ENCODE measurements at places on chromosomes 16 and 17.

- H3K4me3 ChIP-seq, result no peak overlapping the region
- peaks cover 26% of the 10 kb centered on the region for H3K36me3 ChIP-seq
- no peaks in the 10 kb centered on the region for H3K27me3 ChIP-seq
- DNase-seq, result no peak
- H3K4me1 ChIP-seq, result peaks cover 10% of the 10 kb centered on the region
These were observed 29.4 kb downstream of the C16orf87 start for GRCh38 chr16:46801428-46802049.

GRCh38 chr16:52874042-52874441, 178.7 kb downstream of the CHD9NB start:
- no peak for DNase-seq
- H3K27ac ChIP-seq, result no peak overlapping the region
- H3K4me1 ChIP-seq, result no peaks in the 10 kb centered on the region
- H3K36me3 ChIP-seq, result no peaks in the 10 kb centered on the region

DNA sequence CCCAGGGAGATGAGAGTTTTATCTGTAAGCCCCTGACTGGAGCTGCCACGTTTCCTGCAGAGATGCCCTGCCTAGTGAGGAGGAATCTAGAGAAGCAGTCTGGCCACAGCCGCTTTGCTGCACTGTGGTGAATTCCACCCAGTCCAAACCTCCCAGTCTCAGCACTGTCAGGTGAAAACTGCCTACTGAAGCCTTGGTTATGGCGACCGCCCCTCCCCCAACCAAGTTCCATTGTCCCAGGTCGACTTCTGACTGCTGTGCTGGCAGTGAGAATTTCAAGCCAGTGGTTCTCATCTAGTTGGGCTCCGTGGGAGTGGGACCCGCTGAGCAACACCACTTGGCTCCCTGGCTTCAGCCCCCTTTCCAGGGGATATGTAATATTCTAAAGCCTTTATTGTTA, 10.2 kb upstream of the LYZL6 start:
- DNase-seq, result no peak
- peaks cover 26% of the 10 kb centered on the region for H3K27me3 ChIP-seq
- H3K4me3 ChIP-seq, result no peak overlapping the region
- no peak overlapping the region for H3K27ac ChIP-seq
- H3K4me1 ChIP-seq, result no peaks in the 10 kb centered on the region

- no peak overlapping the region for H3K27ac ChIP-seq
- no peak overlapping the region for H3K4me3 ChIP-seq
- H3K36me3 ChIP-seq, result no peaks in the 10 kb centered on the region
These were observed 95.3 kb upstream of the CRHR1 start for GRCh38 chr17:45688820-45689219.
